NCI-H1417 treated with DMSO at 0.1 percent for 48 hours (cell line): ENCODE measurements at places on chromosomes 7 and 10.

DNA sequence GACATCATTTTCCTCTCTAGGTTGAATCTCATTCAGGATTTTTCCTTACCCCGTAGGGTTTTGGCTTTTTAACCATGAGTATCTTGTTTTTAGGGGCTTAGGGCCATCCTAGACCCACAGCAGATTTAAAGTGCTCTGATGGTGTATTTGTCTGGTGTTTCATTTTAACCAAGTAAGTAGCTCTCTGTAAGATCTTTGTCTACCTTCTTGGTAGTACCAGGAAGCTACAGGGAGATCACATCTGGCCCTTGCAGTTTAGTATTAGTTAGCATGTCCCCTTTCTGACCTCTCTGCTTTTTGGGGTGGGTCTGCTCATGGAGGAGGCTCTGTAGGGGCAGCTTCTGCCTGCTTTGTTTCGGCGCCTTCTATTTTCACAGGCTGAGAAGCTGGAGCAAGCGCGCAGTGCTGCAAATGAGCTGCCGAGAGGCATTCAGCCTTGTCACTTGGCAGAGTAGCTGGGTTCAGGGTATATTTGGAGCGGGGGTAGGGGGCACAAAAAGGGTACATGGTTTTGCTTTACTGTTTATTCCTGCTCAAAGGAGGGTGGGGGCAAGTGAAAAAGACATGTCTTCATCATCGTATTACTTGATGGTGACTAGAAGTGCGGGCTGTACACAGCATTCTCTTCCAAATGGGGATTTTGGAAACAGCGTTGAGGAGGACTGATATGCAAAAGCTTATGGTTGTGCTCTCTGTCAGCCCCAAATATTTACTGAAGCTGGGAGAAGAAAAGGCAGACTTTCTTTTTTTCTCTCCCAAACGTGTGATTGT is 146.3 kb downstream of the CELF2 start:
- no peak for DNase-seq

DNA sequence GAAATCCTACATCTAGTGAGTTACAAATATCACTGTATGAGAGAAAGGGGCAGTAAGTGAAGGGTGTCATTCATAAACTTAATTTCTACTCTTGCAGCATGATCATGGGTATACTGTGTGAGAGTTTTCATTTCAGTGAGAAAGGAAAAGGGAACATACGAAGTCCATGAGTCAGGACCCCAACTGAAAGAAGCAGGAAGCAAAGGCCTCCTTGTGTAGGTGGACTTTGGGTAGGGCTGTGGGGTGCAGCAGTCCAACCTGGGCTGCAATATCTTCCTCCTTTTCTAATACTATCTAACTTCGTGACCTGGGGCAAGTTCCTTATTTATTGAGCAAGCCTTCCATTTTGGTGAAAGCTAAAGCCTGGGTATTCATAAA is 248.2 kb upstream of the TCF7L2 start:
- no peak for DNase-seq

- no peak for DNase-seq
Measured at GRCh38 chr10:79111846-79112614, 43.3 kb downstream of the ZMIZ1 start.

GRCh38 chr7:140639366-140640053 is 1.1 kb downstream of the DENND2A start:
- no peak for DNase-seq

- no peak for DNase-seq
Measured at GRCh38 chr7:121797657-121798452, 75.1 kb upstream of the PTPRZ1 start.

DNA sequence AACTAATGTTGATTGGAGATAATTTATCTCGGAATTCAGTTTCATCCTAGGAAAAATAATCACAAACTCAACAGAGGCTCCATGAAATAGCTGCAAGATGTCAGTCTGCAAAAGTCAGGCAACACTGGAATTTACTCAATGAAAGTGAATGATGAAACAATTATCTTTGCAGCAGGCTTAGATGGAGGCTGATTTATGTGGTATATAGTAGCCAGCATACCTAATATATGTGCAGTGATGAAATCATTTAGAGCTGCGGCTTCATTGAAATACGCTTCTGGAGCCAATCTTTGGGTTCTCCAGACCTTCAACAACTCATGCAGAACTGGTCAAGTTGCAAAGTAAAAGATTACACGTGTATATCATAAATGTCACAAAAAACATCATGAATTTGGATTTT is 113.3 kb downstream of the ITGA8 start:
- no peak for DNase-seq

- no peak for DNase-seq
Measured at GRCh38 chr10:12214763-12215218, 18.8 kb downstream of the CDC123 start.

GRCh38 chr10:32888161-32888927 is 69.7 kb downstream of the ITGB1 start:
- no peak for DNase-seq

GRCh38 chr7:90645784-90646183 is 49.7 kb downstream of the CDK14 start:
- DNase-seq: no peak

GRCh38 chr10:132220061-132220460 is 33.3 kb downstream of the DPYSL4 start:
- no peak for DNase-seq

DNA sequence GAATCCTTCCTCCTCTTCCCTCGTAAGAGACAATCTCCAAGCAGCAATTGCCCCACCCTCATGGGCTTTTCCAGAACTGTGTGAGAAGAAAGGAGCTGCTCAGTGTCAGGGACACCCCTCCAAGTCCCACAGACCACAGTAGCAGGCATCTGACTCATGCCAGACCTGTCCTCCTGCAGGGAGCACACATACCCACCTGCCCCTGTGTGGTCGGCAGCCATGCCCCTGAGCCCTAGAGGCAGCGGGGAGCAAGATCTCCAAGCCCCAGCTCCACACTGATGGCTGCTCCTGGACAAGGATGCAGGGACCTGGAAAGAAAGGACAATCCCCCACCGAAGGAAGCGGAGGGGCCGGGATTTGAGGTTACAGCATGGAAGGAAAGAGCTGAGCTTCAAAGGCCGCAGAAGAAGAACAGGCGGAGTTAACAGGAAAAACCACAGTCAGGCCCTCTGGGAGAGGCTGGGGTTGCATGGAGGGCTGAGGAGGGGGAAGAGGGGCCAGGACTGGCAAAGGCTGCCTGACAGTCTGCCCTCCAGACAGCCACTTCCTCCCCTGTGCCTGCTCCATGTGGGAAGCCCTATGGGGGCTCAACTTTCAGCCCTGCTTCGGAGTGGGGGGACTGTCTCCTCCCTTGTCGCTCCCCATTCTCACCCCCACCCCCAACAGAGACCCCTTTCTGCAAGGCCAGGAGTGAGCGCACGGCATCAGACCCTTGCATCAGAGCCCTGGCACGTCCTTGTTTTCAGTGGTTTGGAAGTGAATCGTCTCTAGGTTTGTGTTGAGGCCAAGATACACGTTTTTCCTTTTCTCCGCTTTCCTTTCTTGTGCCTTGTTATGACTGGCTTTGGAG is 46.8 kb downstream of the ASB13 start:
- DNase-seq: no peak

- no peak for DNase-seq
Measured at GRCh38 chr7:92839901-92840300, 3.5 kb upstream of the CDK6 start.

DNA sequence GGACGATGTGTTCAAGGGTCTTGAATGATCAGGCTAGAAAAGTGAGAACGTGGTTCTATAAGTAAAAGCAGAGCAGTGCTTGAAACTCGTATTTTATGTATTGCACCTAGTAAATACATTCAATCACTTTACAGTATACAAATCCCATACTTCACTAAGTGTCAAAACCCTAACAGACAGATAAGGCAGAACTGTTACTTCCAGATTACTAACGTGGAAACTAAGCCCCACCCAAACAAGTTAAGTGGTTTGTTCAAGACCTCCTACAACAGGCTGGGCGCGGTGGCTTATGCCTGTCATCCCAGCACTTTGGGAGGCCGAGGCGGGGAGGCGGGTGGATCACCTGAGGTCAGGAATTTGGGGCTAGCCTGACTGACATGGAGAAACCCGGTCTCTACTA is 9.2 kb upstream of the MYO1G start:
- no peak for DNase-seq

GRCh38 chr10:127386606-127387327 is 162.3 kb upstream of the NPS start:
- no peak for DNase-seq

GRCh38 chr7:34761627-34762026 is 103.6 kb downstream of the NPSR1 start:
- no peak for DNase-seq

DNA sequence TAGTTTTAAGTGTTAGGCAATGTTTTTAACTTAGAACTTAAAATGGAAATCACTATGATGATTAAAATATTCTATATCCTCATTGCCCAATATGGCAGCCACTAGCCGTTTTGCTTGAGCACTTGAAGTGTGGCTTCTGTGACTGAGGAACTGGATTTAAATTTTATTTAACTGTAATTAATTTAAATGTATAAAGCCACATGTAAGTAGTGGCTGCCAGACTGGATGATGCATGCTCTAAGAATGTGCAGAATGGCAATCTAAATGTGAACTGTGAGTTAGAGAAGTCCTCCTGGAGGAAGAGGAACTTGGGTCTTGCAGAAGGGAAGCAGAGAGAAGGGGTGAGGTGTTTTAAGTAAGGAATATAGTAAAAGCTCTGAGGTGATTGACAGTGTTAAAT is 451.4 kb downstream of the SUGCT start:
- DNase-seq: no peak

- DNase-seq: no peak
Measured at GRCh38 chr7:87635921-87636320, 7.7 kb downstream of the RUNDC3B start.

- no peak for DNase-seq
Measured at GRCh38 chr10:62687230-62687748, 117.2 kb upstream of the ADO start.

DNA sequence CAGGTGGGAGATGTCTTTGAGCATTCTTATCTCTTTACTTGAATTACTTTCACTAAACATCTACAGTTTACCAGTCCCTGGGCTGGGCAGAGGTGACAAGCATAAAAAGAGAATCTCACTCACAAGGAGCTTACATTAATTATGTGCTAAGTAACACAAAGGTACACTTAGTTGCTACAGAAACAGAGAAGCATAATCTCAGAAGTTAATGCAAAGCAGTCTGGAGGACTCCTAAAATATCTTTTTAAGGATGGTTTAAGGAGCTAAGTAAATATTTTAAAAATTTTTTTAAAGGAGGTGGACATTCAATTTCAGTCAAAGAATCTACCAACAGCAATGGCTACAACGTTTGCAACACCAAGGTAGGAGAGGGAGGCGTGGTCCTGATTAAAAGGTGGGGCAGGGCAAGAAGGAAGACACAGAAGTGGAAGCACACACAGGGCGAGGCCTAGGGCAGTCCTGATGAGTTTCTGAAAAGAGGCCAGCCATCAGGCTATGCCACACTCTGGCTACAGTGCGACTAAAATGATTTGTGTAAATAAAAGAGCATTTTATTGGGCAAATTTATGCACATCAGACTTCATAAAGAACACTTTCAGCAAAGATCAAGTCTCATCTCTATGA is 5.3 kb downstream of the LARP4B start:
- DNase-seq: no peak
